ENCODE measurements at places on chromosomes 16 and 17. TPM values are rescaled to one million over a fixed set of nuclear protein-coding genes. Genes with fewer than 3 reads are reported as not detected.

The PRSS8 gene
- not detected for total RNA-seq

The PHOSPHO1 gene
- not detected for total RNA-seq

The CETP gene
- total RNA-seq, result not detected

The GRB2 gene
- total RNA-seq, result 92.6 TPM

The AATF gene
- total RNA-seq, result 40.8 TPM

Measured in CD4-positive, alpha-beta T cell (primary cell).